ENCODE measurements at places on chromosomes 12 and 14.

GRCh38 chr12:87939182-87939581, 90.0 kb downstream of the C12orf50 start:
- no peak for DNase-seq

- DNase-seq: no peak
Observed at GRCh38 chr14:84575681-84576080, 954.3 kb upstream of the FLRT2 start.

- peak; percentile 80 for DNase-seq
Observed at GRCh38 chr12:8996682-8997405, 7.5 kb downstream of the KLRG1 start.

DNA sequence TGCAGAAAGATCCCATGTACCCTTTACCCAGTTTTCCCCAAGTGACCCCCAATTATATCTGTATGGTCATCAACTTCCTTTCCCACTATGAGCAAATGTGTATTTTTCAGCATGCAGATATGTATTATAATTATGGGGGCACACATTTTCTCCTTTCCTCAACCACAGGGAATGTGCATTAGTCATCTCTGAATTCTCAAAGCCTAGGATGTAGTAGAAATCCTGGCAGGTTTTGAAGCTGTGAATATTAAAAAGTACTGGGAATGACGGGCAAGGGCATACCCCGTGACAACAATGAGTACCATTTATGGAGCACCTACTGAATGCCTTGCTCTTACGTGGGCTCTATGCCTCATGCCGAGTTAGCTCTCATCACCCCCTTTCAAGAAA, 71.5 kb downstream of the VWF start:
- DNase-seq: no peak

DNA sequence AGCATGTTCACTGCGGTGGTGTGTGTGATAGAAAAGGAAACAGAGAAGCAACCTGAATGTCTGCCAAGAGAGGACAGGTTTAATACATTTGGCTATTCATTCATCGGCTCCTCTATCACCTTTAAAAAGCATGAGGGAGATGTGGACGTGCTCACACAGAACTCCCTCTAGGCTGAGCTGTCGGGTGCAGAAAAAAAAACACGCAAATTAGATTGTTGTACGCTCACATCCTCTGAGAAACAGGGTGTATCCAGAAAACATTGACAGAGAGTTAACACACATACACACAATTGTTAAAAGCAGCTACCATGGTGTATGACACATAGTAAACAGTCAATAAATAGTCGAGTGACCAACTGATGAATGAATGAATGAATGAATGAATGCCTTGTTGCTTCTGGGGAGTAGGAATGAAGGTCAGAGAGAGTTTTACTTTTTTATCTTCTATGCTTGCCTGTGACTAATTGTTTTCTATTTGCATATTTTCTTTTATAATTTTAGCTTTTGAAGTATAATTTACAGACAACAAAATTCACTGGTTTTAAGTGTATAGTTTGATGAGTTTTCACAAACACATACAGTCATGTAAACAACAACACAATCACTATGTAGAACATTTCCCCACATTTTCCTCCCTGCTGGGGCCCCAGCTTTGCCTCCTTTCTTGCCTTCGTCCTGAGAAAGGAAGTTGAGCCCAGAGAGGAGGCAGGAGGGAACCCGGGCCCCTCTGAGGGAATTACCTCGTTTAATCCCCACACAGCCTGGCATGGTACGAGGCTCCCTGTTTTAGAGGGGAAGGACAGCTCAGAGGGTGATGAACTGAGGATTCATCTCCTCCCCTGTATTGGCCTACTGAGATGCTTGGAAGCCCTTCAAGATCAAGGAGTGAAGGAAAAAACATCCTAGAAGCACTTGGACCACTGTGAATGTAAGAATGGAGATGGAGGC, 19.7 kb upstream of the FAM222A start:
- DNase-seq: no peak

GRCh38 chr12:90038289-90038688, 329.7 kb upstream of the ATP2B1 start:
- no peak for DNase-seq

GRCh38 chr12:120159509-120160237, 34.8 kb downstream of the GCN1 start:
- DNase-seq: no peak

GRCh38 chr14:102902086-102902485, 20.4 kb upstream of the AMN start:
- no peak for DNase-seq

DNA sequence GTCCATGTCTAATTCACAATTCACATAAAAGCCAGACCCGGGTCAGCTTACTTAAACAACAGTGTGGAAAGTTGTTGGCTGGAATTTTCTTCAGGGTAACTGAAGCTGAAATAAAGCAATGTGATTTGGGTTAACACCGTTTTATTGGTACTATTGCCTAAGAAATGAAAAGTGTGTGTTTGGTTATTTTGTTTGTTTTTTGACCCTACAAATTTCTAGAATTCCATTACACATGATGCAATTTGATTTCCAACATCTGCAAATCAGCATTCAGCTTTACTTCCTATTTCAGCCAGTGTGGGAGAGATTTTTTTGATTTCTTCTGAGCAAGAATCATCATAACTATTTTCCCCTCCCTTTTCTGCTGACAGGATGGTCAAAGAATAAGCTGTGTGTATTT, 45.7 kb upstream of the CLMN start:
- DNase-seq: no peak

DNA sequence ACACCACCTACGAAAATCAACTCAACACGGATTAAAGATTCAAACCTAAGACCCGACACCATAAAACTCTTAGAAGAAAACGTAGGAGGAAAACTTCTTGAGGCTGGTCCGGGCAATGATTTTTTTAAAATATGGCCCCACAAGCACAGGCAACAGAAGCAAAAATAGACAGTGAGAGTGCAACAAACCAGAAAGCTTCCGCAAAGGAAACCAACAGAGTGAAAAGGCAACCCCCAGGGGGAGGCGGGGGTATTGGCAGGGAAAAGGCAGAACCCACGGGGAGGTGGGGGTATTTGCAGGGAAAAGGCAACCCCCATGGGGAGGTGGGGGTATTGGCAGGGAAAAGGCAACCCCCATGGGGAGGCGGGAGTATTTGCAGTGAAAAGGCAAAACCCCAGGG, 20.5 kb upstream of the FBRSL1 start:
- DNase-seq: no peak

DNA sequence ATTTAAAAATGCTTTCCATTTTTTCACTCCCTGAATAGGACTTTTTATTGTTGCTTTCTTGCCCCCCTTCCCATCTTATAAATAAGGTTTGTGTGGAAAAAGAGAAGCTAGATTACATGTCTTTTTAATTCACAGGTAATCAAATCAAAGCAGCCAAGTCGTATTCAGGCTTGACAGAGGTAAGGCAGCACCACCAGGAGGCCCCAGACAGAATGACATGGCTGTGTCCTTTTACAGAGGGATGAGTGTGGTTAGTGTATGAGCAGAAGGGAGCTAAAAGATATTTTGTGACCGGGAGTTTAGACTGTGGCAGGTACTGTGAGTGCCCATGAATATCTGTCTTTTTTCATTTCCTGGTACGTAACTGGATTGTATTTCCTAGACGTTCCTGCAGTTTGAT, 596.1 kb downstream of the ETNK1 start:
- peak; percentile 12 for DNase-seq

DNA sequence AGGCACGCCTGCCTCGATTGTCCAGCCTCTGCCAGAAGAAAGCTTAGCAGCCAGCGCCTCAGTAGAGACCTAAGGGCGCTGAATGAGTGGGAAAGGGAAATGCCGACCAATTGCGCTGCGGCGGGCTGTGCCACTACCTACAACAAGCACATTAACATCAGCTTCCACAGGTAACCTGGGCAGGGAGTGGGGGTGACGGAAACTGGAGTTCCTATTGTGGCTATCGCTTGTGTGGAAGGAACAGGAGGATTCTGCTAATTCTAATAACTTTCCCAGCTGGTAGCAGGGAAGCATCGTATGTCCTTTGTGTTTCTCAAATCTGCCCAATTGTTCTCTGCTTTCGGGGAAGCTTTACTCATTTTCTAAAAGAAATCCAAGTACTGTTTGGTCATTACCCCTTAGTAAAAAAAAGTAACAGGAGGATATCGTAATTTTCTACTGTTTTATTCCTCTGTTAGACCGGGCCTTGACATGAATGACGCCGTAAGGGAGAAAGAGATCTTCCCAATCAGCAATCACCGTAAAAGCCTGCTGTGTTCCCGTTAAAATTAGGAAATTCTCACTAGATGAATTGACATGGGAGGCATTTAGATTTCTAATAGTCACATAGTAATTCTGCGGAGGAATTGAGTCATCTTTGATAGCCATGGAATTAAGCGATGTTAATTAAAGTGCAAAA, 449 bp downstream of the THAP2 start:
- no peak for DNase-seq

GRCh38 chr12:50132505-50133135, 20.6 kb downstream of the COX14 start:
- peak; percentile 23 for DNase-seq

GRCh38 chr12:128450810-128451209, 183.8 kb downstream of the TMEM132C start:
- DNase-seq: no peak

GRCh38 chr12:124422570-124423523, 128.0 kb downstream of the RFLNA start:
- peak; percentile 97 for DNase-seq

- DNase-seq: no peak
Observed at GRCh38 chr14:99524091-99524661, 43.0 kb downstream of the CCNK start.

GRCh38 chr12:53480491-53481442, 18.5 kb downstream of the MAP3K12 start:
- DNase-seq: no peak

- DNase-seq: no peak
Observed at GRCh38 chr12:6635375-6635855, 344 bp downstream of the LPAR5 start.

GRCh38 chr12:46921764-46922133, 96.0 kb upstream of the SLC38A4 start:
- DNase-seq: no peak

- DNase-seq: no peak
Observed at GRCh38 chr12:112536367-112536730, 117.6 kb downstream of the PTPN11 start.

GRCh38 chr12:121219353-121219986, 9.5 kb downstream of the P2RX4 start:
- DNase-seq: no peak

DNA sequence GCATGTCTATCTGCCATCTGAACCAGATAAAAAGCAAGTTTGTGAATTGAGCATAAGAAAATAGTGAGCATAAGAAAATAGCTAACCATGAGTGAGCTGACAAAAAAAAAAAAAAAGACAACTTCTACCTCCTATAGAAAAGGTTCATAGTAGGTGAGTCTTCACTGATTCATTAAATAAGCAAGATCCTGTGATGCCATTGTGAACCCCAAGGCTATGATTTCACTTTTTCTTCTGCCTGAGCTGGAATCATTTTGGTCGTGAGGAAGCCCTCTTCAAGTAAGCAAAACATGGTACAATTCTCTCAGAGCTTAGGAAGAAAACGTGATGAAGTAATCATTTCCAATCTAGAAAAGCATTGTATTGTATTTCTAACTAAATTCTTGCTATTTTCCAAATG, 1.2 kb downstream of the PIK3C2G start:
- no peak for DNase-seq

- DNase-seq: no peak
Observed at GRCh38 chr12:117649796-117650195, 288.4 kb upstream of the NOS1 start.

- no peak for DNase-seq
Observed at GRCh38 chr12:113485330-113485729, 13.7 kb upstream of the LHX5 start.

DNA sequence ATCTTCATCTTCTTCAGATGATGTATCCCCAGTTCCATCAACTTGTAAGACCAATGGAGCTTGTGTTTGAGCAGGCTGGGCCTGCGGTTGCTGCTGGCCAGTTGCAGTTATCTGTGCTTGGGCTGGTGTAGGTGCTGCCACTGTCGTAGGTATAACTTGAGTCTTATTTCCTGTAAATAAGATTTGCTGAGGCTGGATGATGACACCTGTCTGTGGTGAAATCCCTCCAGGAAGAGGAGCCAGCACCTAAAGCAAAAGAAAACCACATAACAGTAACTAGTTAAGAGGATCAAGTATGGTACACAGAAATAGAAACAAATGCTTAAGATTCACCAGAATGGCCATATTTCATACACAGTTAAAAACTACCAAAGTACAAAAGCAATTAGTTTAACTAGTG, 28.2 kb downstream of the GTF2A1 start:
- DNase-seq: no peak

GRCh38 chr12:16520328-16520727, 85.6 kb downstream of the LMO3 start:
- DNase-seq: no peak

- no peak for DNase-seq
Observed at GRCh38 chr12:59895166-59895775, 299.4 kb downstream of the SLC16A7 start.

GRCh38 chr14:100317912-100318808, 5.0 kb upstream of the SLC25A47 start:
- no peak for DNase-seq

DNA sequence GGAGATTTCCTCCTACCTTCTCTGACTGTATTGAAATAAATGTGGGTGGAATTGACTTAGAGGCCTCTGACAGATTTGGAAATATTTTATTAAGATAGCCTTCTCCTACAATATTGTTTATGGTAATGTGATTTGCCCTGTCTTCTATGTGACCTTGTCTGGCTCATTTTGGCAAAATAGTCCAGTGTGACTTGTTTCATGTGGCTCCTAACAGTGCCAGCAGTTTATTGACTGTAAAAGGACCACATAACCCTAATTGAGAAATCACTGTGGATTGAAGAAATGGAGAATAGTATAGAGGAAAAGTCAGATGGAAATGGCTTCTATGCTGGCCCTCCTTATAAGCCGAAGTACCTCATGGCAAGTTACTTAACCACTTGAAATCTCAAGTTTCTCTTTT, 170.9 kb upstream of the PTPRQ start:
- no peak for DNase-seq

DNA sequence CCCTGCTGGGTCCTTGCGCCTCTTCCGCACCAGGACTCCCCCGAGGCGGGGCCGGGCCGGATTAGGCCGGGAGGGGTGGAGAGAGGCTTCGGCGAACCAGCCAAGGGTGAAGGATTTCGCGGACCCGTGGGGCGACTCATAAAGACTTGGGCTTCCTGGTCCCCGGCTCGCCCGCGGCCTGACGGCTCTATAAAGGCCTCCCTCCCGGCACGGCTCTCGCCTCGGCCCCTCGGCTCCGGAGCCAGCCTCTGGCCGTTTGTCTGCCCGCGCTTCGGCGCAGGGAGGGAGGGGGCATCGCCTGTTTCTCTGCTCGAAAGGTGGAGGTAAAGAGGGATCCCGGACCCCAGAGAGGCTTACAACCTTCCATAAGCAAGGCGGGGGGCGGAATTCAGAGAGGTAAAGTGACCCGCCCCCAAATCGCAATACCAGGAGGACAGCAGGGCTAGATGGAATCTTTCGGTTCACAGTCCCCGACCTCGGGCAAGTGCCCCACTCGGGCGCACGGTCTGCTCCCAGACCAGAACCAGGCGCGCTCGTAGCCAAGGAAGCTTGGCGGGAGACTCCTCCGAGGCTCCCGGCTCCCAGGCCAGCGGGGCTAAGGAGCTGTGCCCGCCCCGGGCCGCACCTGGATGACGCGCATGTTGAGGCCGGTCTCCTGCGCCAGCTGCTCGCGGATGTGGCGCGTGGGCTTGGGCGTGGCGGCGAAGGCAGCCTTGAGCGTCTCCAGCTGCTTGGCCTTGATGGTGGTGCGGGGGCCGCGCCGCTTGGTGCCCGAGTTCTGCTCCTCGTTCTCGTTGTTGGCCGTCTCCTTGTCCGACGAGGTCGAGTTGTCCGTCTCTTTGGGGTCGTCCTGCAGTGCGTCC, 3.9 kb downstream of the LHX5 start:
- no peak for DNase-seq

- no peak for DNase-seq
Observed at GRCh38 chr12:106791531-106791930, 17.0 kb downstream of the RIC8B start.

Data from H4 (cell line).